ENCODE measurements at places on chromosomes 7 and 10.

GRCh38 chr10:116926426-116926825, 77.1 kb downstream of the ENO4 start:
- no peak for DNase-seq

DNA sequence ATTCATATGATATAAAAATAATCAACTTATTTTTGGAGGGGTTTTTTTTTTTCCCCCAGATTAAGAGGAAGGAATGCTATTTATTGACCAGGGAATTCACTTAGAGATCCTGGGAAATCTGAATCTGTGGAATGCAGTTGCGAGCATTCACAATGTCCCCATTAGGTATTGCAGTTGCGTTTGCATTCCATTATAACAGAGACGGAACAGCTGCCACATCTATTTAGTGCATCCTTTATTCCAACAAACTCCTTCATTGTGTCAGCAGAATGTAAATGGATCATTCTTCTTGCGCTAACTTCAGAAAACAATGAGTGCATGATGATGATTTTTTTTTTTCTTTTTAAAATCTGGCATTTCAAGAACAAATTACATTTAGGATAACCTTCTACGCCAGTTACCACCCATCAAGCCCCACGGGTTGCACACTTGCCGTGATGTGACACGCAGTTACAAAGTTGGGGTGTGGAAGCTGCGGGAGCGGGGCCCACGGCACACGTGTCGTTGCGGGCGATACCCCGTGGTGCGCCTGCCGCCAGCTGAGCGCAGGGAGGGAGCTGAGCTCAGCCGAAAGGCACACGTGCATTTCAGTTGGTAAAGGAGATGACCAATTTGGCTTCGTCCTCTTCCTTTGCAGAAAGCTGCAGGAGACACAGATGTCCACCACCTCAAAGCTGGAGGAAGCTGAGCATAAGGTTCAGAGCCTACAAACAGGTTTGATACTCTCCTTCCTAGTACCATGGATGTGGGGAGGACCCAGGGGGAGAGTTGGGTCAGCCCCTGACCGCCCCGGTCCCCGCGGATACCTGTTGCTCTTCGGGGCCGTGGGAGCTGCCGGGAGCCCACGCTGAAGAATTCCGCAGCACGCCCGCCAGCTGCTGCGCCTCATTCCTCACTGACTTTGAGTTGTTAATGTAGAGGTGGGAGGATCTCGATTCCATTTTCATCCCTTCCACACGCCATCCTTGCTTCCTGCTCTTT, 175.3 kb upstream of the SH2B2 start:
- no peak for DNase-seq

GRCh38 chr10:73756183-73756582, 12.0 kb downstream of the SEC24C start:
- DNase-seq, result no peak

DNA sequence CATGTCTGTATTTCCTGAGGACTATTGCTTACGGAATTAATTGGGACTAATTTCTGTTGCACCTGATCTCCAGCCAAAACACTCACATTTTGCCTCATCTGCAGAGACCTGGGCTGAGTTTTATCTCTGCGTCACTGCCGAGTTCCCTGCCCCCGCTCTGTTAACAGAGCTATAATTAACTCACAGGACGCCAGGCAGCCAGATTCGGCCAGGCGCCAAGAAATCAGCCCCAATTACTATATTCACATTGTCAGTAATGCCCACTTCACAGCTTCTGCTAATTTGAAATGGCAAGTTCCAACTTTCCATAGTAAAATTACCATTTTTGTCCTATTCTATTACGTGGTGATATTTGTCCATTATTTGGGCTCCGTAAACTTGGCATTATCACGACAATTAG, 130.5 kb downstream of the CUX1 start:
- DNase-seq, result no peak

DNA sequence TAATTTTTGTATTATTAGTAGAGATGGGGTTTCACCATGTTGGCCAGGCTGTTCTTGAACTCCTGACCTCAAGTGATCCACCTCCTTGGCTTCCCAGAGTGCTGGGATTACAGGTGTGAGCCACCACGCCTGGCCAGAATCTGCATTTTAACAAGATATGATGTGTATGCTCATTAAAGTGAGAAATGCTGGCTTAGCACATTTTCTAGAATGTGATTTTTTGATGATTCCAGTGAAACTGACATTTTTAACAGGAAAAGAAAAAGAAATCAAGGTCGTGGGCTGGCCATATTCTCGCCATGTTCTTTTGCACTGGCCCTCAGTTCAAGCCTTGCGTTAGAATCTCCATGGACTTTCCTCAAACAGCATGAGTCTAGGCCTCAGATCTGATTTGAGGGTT, 18.1 kb upstream of the TPST1 start:
- no peak for DNase-seq

DNA sequence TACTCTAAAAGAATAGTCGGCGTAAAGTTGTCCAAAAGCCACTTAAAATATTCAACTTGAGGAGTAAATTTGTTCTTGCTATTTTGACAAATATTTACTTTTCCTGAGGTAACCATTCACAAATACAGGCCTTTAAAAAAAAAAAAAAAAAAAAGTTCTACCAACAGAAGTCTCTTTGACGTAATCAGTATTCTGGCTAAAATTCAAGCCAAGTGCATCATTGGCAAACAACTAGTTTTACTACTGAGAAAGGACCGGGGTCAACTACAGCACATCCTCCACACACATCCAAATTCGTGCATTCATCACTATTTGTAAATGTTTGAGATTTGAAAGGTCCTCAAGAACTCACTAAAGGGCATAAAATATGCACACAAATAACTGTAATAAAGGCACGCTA, 2.0 kb downstream of the OAT start:
- no peak for DNase-seq

DNA sequence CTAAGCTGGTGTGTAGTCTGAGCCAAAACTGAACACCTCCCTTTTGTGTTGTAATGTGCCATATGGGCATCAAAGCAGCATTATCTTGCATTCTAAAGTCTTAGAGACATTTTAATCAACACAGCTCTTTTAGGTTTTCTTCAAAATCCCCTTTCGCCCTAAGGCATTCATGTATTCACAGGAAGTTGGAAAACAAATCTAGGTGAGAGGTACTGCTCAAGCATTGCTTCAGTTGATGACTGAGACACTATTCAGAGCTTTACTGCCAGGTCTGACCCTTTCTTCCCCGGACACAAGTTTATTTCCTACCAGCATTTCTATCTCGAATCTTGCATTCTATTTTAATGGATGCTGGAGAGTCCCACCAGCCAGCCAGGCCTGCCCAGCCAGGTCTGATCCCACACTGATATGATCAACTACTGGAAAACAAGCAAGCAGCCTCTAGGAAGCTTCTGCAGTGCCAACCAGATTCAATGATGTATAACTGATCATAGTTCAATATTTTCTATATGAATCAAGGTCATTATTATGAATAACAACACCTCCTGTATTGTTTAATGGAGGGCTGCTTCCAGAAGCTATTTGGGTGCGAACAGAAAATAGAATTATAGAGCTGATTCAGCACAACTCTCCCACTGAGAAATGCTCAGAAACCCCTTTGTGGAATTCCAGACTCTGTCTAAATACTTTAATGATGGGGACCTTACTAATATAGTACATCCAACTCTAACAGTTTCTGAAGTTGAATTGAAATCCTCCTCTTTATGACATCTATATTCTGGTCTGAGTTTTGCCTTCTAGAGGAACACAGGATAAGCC, 4.0 kb upstream of the BRAF start:
- no peak for DNase-seq

GRCh38 chr7:96297876-96298275, 24.0 kb downstream of the SLC25A13 start:
- DNase-seq, result no peak

GRCh38 chr7:78734626-78735025, 718.8 kb downstream of the MAGI2 start:
- DNase-seq, result no peak

DNA sequence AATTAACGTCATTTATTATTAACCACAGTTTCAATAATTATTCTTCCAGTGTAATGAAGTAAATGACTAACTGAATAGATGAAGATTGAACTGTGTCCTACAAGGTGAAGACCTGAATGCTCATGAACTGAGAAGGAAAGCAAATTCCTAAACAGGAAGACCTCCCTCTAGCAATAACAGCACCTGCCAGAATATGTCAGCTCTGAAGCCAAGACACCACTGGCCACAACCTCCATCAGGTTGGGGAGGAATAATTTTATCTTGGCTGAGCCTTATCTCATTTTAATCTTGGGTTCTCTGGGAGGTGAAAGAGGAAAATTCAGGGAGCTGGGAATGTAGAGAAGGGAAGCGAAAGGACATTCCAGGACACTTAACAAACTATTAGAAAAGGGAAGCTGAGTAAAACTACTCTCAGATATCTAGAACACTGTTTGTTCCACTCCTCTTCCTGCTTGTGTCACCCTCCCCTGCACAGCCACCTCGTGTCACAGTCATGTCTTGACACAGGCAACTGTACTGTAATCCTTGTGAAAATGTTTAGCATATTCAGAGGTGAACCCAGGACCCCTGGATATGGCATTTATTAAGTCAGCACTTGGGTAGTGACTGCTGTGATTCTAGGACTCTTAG, 4.6 kb upstream of the SLC13A1 start:
- DNase-seq, result no peak

- no peak for DNase-seq
These were observed 65.0 kb downstream of the RBM33 start for GRCh38 chr7:155709453-155709852.

GRCh38 chr10:105063796-105064195, 422.7 kb downstream of the SORCS3 start:
- DNase-seq, result no peak

GRCh38 chr7:155770241-155770640, 42.0 kb downstream of the SHH start:
- DNase-seq, result no peak

GRCh38 chr7:151139791-151140190, 27.7 kb downstream of the GBX1 start:
- no peak for DNase-seq

- no peak for DNase-seq
These were observed 71.3 kb downstream of the PARD3 start for GRCh38 chr10:34743814-34744213.

DNA sequence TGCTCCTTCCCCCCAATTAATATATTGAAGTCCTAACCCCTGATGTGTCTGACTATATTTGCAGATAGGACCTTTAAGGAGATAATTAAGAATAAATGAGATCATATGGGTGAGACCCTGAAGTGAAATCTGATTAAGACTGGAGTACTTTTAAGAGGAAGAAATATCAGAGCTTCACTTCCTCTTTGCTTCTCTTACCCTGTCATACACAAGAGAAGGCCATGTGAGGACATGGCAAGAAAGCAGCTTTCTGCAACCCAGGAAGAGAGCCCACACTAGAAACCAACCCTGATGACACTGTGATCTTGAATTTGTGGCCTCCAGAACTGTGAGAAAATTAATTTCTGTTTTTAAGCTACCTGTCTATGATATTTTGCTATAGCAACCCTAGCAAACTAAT, 44.2 kb downstream of the JMJD1C start:
- DNase-seq, result no peak

GRCh38 chr7:20577441-20578071, 37.9 kb upstream of the ABCB5 start:
- peak; percentile 2 for DNase-seq

DNA sequence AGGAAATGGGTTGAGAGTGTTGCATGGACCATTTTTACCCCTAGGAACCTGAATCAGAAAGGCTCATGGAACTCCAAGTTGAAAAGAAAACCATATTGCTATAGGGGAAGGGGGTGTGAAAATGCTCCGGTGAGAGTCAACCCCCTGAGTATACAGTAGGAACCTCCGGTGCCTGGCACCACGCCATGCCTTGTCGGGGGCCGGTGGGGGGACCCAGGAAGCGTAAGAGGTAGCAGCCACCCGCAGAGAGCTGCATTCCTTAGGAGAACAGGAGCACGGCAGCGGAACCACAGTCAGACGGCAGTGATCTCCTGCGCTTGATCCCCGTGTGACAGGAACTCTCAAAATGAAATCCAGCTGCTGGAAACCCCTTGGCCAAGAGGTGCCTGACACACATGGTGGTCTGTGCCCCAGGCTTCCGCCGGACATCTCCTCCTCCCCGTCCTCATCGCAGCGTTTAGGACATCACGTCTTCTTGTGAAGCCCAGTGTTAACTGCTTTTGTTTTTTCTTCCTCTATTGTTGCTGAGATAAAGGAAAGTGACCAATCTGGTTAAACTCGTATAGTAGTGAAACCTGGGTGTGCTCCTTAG, 186.8 kb downstream of the CELF2 start:
- DNase-seq, result no peak

GRCh38 chr10:10987111-10987510, 30.6 kb upstream of the CELF2 start:
- no peak for DNase-seq

- no peak for DNase-seq
These were observed 77.2 kb downstream of the HIF1AN start for GRCh38 chr10:100612601-100613595.

DNA sequence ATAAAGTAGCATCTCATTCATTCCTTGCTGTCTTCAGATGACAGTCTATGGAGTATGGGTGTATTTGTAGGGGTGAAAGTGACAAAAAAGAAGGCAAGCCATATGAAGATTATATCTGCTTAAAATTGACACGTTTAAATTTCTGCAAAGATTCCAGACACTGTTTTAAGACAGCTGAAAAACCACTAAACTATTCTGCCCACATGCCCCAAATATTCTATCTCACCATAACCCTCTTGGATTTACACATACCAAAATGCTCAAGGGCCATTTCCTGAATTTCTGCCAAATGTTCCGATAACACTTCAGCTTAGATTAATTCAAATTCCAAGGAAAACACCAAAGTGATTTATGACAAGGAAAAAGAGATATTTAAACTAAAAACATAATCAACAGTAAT, 99.9 kb upstream of the IL6 start:
- peak; percentile 64 for DNase-seq

DNA sequence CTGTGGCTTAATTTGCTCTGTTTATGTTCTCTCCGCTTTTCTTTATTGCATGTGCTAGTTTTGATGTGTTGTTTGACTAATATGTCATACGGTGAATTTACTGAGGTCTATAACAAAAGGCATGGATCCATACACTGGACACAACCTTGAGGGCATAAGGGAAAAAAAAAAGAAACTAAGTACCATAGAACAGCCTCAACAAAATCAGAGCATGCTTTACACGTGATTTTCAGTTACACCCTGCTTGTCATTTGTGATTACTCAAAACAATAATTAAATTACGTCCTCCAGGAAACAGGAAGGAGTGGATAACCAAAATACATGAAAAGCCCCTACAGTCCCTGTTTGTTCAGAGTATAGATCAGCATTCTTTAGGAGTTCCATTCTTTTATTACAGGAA, 150.5 kb downstream of the CRPPA start:
- DNase-seq, result no peak

GRCh38 chr7:150340024-150340749, 1.2 kb downstream of the RARRES2 start:
- peak; percentile 54 for DNase-seq

- no peak for DNase-seq
These were observed 29.1 kb downstream of the GPRIN2 start for GRCh38 chr10:46527241-46527811.

GRCh38 chr7:1818575-1819258, 148.6 kb downstream of the ELFN1 start:
- no peak for DNase-seq

Data from EL (cell line).